ENCODE measurements at places on chromosomes 4 and X. TPM values are rescaled to one million over a fixed set of nuclear protein-coding genes. Genes with fewer than 3 reads are reported as not detected.

DNA sequence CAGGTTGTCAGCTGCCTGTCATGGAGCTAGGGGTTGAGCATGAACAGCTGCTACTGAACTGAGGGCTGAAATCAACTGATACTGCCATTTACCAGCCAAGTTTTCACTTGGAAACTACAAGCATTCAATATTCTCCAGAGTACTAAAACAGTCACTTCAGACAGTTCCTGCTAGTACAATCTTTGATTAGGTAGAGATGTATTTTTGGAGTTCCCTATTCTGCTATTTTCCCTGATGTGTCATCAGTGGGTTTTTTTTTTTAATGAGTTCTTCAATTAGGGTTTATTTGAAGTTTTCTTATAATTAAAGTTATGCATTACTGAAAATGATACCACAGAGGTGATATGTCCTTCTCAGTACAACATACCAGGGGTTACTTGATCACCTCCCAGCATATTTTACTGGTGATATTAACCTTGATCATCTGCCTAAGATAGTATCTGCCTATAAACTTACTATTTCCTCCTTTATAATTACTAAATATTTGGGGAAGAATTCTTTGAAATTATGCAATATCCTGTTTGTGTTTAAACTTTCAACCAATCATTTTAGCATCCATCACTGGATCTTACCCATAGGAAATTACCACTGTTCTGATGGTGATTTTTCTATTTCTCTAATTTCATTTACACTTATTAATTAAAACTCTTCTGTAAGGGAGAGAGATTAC lies 13.6 kb downstream of the PDCL2 start:
- no peak for DNase-seq

- no peak for DNase-seq
These were observed 144.2 kb upstream of the GEMIN8 start for GRCh38 chrX:14173873-14174272.

DNA sequence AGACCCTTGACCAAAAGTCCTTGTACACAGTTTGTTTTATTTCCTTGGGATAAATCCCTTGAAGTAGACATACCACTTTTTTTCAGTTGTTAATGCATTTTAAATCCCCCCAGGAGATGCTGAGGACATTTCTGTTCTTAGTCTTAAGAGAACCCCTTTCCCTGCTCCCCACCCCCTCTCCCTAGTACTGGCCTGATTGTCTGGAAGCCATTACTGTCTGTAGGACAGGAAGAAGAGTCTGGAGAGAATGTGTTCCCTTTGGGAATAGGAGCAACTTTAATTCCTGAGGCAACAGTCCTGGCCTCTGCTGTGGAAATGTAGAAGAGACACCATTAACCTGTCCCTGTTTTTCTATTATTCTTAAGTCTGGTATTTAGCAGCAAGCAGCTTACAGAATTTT lies 52.3 kb upstream of the TMEM131L start:
- no peak for DNase-seq

- no peak for DNase-seq
These were observed 345 bp downstream of the SLC6A8 start for GRCh38 chrX:153688071-153688470.

- DNase-seq, result no peak
These were observed 454.2 kb downstream of the BCOR start for GRCh38 chrX:39643550-39643949.

DNA sequence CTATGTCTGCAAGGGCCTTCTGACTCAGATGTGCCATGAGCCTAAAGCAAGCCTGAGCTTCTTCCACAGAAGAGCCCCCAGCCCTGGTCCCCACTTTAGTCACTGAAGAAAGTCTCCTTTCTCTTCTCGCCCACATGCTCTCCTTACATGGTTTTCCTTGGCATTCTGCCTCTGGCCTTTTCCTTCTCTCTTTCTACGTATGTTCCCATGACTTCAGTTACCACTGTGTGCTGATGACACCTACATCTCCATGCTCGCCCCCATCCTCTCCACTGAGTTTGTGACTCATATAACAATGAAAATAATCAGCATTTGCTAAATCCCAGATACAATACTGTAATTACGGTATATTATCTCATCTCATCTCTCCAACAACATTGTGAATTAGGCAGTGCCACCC lies 149.3 kb downstream of the AMMECR1 start:
- DNase-seq, result no peak

GRCh38 chr4:683247-683897 lies 5.6 kb downstream of the SLC49A3 start:
- DNase-seq, result peak; percentile 71

- DNase-seq, result no peak
These were observed 42.4 kb downstream of the EVC start for GRCh38 chr4:5753366-5753765.

DNA sequence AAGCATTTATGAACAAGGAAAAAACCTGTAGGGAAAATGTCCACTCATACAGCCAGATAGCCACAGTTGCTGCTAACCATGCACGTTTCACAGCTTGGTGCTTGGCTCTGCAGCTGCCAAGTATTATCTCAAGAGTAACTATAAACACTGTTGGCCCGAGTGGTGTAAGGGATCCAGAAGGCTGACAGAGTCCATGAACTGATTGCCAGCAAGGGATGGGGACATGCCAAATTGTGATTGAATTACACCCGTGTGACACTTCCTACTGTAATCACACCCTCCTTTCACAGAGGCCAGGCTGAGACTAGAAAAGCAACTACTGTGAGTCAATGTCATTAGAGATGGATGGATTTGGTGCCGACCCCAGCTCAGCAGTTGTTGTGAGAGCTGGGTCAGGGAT lies 223.9 kb upstream of the ANKRD50 start:
- DNase-seq, result peak; percentile 74

- DNase-seq, result no peak
These were observed 13.9 kb upstream of the BEX4 start for GRCh38 chrX:103201041-103201440.

GRCh38 chr4:28469387-28469786 lies 1608.7 kb downstream of the STIM2 start:
- no peak for DNase-seq

GRCh38 chr4:121785479-121785878 lies 15.6 kb upstream of the EXOSC9 start:
- DNase-seq, result no peak

DNA sequence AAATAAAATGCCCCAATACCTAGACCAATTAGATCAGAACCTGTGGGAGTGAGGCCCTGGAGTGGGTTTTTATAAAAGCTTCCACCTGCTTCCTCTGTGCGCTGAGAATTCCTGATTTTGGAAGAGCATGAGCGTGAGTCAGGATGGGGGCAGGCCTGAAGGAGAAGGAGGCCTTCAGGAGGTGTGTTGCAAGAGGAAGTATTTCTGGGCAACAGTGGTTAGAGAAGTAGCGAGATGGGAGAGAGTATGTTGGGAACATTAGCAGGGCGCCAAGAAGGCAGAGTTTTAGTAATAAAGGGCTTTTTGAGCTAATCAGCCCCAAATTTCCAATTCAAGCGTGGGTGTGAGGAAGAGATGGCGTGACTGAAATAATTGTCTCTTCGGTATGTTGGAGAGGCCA lies 349.8 kb downstream of the UNC5C start:
- no peak for DNase-seq

DNA sequence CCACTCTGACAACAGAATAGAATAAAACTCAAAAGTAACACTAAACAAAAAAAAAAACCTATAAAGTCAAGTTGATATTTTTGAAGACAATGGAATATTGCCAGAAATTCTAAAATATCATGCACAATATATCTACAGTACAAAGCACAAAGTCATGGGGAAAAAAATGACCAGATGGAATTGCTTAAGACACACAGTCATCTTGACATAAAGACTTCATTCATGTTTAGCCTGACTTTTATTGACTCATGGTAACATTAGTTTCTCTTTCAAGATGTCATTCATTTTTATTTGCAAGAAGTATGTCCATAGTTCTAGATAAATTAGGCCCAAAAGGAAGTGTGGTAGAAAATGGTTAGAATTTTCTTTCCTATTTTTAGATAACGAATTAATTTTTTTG lies 259.1 kb downstream of the CAMK2D start:
- DNase-seq, result no peak

DNA sequence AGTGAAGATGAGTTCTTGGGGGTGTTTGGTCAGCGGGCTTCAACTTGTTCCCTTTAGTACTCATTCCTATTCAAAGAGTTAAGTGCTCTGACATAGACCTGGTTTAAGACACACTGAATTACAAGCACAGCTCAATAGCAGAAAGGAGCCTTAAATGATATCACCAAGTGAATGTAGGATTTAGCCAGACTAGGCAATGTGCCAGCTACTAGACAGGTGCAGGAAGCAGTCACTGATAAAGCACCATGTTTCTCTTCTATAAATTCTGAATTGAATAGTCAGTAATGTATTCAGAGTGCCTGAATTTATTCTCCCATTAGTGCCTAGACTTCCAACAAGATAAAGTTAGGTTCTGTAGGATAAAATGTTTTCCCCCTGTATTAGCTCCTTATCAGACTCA lies 63.6 kb downstream of the ASB9 start:
- DNase-seq, result no peak

GRCh38 chr4:15928883-15929282 lies 9.7 kb downstream of the FGFBP1 start:
- DNase-seq, result no peak

- no peak for DNase-seq
These were observed 50.0 kb downstream of the SLC7A11 start for GRCh38 chr4:138192113-138192512.

GRCh38 chrX:80388206-80388605 lies 32.0 kb upstream of the TENT5D start:
- no peak for DNase-seq

The AMMECR1 gene
- total RNA-seq, result 1.7 TPM

The HS3ST1 gene
- 4.7 TPM for total RNA-seq

The LRIT3 gene
- total RNA-seq, result 0.14 TPM

The PHKA1 gene
- 12.0 TPM for total RNA-seq

The IL21 gene
- total RNA-seq, result not detected

The TRPC3 gene
- total RNA-seq, result 0.34 TPM

The PCDH10 gene
- 1.1 TPM for total RNA-seq

Data from right cardiac atrium (tissue), 5 donors.